ENCODE measurements at places on chromosomes 5 and 9.

- peak; percentile 33 for DNase-seq
Observed at GRCh38 chr5:153896701-153897100, 142.0 kb downstream of the FAM114A2 start.

- no peak for DNase-seq
Observed at GRCh38 chr9:20236676-20237075, 385.6 kb downstream of the MLLT3 start.

DNA sequence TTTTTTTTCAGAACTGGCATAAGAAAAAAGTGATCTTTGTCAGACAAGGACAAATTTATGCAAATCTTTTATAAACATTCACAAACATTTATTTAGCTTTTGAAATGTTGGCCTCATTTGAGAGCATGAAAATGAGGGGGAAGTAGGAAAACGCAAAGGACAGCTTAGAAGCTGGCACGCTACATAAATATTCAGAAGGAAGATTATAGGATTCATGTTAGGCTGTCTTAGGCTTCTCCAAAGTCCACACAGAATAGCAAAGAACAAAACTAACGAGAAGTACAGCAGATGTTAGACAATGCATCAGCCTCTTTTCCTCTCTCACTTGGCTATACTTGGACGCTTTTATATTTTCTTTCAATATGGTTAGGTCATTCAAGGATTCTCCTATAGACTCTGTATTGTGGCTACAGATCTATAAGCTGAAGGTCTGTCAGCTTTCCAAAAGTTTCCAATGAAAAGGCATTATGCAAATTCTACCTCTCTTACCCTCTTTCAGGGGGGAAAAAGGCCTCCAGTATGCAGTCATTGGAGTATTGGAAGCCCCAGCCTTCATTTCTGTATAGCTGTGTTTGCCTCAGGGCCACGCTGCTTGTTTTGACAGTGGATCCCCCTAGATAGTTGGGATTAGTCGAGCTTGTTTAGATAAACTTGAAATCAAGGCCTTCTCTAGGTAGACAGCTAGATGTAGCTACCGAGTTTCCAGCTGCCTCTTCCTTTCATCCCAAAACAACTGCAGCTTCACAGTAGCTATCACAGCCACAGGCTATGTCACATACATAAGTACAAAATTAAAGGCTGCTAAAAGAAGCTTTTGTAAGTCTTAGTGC lies 153.0 kb downstream of the DENND1A start:
- no peak for DNase-seq

GRCh38 chr9:19807182-19807892 lies 18.5 kb upstream of the SLC24A2 start:
- no peak for DNase-seq

GRCh38 chr9:125302241-125302640 lies 40.6 kb downstream of the GAPVD1 start:
- no peak for DNase-seq

DNA sequence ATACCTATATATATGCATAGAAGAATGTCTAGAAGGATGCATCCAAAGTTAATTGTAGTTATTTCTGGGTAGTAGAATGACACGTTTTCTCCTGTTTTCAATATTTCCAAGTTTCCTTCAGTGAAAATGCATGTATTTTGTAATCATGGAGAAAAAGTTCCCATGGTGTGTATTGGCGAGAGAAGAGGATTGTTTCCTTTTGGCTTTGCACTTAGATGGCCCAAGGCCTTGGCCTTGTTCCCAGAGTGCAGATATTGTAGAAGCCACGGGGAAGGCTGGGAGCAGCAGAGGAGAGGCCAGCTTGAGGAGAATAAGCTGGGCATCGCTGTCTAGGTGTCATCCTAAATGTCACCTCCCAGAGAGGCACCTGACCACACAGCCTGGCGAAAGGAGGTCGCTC lies 44.0 kb downstream of the IRF1 start:
- peak; percentile 78 for DNase-seq

- DNase-seq, result peak; percentile 86
Observed at GRCh38 chr9:109035684-109036423, 22.6 kb upstream of the CTNNAL1 start.

GRCh38 chr5:148826739-148827070 lies 294 bp downstream of the ADRB2 start:
- no peak for DNase-seq

DNA sequence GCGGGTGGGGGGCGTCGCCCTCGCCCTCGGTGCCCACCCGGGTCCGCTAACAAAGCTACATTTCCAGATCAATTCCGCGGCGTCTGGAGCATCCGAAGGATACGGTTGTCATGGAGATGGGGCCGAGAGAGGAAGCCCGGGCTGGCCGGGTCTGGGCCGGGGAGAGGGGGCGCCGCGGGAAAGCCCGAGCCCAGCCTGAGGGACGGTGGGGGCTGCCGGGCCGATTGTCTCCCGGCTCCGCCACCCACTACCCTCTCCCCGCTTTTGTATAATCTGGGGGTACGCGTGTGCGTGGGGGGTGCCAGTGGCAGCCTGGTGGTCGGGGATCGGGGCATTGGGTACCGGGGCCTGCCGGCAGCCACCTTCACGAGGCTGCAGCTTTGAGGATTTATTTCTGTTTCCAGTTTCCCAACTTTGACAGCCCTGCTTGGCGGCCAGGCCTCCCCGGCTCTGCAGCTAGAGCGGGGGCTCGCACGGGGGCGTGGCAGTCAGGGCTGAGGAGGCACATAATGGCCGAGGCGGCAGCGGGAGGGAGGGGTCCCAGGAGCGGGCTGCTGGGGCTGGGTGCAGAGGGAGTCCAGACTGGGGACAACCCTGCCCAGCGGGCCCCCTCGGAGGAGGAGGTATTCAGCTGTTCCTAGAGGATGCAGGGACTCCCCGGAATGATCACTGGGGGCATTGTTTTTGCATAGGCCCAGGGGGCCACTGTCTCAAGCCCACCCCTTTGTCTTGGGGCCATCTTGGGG lies 626 bp downstream of the PSD2 start:
- no peak for DNase-seq

DNA sequence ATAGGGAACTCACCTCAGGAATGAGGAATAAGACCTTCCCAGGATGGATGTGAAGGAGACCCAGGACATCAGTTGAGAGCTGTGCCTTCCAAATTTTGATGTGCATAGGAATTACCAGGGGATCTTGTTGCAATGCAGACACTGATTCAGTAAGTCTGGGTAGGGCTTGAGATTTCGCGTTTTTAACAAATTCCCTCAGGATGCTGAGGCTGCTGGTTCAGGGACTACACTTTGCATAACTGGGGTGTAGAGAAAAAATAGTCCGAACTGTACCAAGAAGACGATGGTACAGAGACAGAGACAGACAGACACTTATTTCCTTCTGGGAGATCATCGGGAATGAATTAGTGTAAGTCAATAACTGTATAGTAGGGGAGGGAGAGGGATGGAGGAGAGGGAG lies 82.3 kb upstream of the FREM1 start:
- no peak for DNase-seq

DNA sequence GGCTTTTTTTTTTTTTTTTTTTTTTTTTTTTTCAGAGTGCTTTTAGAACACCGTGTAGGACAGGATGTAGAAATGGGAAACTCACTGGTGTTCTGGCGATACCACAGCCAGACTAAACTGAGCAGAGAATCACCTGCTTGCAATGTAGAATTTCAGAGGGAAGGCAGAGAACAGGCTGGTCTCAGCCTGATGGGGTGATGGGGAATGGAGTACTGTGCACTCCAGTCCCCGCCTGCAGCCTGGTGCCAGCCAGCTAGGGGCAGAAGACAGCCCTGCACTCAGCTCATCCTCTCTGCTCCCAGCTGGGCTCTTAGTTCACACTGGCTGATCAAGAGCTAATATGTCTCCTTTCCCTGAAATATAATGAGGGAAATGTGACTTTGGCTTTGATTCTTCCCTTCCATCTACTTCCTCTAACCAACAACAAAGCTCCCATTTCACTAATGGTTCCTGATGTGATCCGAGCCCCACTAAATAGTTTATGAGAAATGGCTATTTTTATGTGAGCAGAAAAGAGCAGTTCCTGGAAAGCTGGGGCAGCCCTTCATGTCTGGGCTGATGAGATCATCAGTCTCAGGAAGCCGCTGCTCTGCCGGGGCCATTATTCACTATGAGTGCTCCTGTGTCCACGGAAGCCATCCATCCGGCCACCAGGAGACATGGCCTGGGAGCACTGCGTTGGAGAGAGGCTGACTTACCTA lies 209.7 kb downstream of the GADD45G start:
- DNase-seq, result no peak

DNA sequence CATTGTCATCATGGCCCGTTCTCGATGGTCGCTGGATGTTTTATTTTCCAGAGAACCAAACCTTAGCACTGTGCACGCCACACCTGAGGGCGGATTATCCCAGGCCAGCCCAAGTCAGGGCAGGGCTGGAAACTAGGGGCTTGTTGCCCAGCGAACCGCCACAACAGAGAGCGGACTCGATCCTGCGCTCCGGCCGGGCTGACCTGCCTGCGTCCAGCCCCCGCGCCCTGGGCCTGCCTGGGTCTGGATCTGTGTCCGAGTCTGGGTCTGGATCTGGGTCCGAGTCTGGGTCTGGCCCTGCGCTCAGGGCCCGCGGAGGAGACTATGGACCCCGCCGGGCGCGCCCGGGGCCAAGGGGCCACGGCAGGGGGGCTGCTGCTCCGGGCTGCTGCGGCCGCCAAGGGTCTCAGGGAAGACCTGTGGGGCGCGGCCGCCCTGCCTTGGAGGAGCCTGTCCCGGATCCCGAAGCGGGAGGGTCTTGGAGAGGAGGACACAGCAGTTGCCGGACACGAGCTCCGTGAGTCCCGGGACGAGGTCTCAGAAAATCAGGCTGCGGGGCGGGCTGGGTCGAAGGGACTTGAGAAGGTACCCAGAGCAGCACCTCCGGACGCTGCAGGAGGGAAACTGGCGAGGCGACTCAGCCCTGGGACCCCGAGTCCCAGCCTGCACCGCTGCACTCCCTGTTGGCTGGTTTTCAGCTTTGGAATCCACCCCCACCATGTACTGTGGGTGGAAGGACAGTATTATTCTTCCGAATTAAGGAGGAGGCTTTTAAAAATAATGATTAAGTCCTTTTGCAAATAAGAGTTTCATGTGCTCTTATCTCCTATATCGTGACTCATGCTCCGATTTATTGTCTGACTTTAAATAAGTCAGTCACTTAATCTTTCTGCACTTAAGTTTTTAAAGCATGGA lies at the start of gene ANKDD1B:
Gene ANKDD1B (plus strand): TSS at position 143 of the 915 bp plus-strand sequence. CDS start 182 bp downstream, at position 325.
- no peak for DNase-seq

DNA sequence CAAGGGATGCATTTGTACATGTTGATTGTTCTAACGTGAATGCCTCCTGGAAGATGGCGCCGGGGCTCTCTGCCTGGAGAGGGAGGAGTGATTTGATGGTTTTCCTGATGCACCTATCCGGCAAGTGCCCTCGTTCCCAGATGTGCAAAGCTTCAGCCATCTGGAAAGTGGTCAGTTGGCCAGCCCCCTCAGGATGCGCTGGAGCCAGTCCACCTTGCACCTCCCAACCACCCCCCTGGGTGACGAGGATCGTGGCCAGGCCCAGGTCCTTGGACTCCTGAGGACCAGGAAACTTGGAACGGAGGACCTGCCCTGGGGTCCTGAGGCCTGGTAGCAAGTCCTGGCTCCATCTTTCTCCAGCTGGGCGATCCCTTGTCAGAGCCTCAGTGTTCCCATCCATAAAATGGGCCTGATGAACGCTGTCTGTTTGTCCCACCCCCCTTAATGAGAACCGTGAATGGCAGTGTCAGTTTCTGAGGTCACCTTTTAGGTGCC lies 23.6 kb upstream of the RNU6ATAC start:
- no peak for DNase-seq

DNA sequence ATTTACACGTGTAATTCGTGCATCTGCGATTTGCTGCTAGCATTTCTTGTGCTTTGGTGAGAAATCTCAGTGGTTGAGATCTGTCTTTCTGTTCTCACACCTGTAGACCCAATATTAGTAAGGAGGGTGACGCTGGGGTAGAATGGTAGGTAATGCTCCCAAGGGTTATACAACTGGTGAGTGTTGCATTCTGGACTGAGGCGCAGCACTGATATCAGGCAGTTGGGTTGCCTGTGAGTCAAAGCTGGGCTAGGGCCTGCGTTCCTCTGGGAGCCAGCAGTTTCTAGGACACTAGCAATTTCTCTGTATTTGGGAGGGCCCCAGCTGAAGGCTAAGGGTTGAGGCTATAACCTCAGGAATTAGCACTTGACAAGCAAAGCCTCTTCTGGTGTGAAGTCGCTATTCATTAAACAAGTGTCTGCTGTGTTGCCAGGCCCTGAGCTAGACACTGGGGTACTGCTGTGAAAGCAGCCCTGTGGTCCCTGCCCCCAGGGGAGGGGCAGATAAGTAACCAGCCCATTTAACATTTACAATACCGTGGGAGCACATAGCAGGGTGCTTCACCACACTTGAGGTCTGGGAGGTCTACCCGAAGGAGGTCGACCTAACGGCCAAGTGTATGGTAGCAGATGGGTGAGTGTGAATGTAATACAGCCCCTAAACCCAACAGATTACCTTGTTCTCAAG lies 28.7 kb downstream of the LARP1 start:
- DNase-seq, result no peak

GRCh38 chr5:127586066-127586770 lies 62.7 kb upstream of the CTXN3 start:
- no peak for DNase-seq

DNA sequence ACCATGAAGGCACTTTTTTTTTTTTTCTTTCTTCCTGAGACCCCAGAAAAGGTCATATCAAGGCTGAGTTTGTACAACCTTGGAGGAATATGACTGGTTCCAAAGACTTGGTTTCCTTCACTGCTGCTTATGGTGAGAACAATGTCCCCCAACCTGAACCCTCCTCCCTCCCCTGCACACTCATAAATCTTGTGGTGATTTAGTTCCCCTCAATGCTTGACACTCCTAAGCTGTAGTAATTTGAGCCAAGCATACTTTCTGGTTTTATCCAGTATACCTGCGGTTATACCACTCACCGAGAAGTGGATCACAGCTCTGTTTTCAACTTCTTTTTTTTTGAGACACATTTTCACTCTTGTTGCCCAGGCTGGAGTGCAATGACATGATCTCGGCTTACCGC lies 149.9 kb upstream of the KLF4 start:
- DNase-seq, result no peak

Measured in NCI-H226 (cell line).